Stimulated activated CD8-positive, alpha-beta memory T cell treated with anti-CD3 and anti-CD28 coated beads, Interleukin-15, amount 100 ng/mL, for 1 hour (primary cell): ENCODE measurements at places on chromosomes 2 and 18.

- no peak for DNase-seq
Observed at GRCh38 chr2:159281002-159281401, 5.5 kb downstream of the WDSUB1 start.

GRCh38 chr2:241911551-241911950 lies 42.0 kb downstream of the RTP5 start:
- no peak for DNase-seq

DNA sequence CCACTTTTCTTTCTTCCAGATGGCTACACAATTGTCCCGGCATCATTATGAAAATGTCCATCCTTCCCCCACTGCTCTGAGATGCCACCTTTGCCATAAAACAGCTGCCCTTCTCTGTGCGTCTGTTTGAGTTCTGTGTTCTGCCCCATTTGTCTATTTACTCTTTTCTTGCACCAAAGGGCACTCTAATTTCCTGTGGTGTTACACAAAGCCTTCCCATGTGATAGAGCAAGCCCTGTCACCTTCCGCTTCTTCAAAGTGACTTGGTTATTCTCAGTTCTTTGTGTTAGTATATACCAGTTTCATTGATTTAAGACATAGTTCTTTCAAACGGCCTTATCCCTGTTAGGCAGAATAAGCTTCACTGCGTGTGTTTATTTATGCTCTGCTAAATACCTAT lies 84.1 kb downstream of the FBXO15 start:
- DNase-seq, result no peak

GRCh38 chr2:154537024-154537423 lies 161.5 kb upstream of the KCNJ3 start:
- DNase-seq, result no peak

- peak; percentile 35 for DNase-seq
Observed at GRCh38 chr2:68925295-68925896, 27.3 kb downstream of the GKN2 start.

DNA sequence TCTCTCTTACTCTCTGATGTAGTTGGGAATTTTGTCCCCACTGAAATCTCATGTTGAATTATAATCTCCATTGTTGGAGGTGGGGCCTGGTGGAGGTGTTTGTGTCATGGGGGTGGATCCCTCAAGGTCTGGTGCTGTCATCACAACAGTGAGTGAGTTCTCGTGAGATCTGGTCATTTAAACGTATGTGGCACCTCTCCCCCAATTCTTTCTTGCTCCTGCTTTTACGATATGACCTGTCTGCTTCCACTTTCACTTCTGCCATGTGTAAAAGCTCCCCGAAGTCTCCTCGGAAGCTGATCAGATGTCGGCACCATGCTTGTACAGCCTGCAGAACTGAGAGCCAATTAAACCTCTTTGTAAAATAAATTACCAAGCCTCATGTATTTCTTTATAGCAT lies 337.8 kb upstream of the CDH2 start:
- no peak for DNase-seq

DNA sequence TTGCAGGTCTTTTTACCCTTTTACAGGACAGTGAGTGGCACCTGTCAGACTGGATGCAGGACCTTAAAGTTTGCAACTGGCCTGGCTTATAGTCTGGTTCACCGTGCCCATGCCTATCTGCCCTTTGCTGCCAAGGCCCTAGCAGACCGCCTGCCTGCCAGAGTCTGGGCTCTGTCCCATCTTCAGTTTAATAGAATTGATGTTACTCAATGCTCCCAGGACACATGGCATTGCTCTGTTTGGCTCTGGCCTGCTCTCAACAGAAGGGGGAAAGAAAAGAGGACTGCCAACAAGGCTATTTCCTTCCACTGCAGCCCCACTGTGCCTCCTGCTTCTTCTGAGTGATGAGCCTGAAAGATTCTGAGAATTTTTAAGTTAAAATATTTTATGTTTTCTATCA lies 25.6 kb upstream of the TMEM178A start:
- no peak for DNase-seq

DNA sequence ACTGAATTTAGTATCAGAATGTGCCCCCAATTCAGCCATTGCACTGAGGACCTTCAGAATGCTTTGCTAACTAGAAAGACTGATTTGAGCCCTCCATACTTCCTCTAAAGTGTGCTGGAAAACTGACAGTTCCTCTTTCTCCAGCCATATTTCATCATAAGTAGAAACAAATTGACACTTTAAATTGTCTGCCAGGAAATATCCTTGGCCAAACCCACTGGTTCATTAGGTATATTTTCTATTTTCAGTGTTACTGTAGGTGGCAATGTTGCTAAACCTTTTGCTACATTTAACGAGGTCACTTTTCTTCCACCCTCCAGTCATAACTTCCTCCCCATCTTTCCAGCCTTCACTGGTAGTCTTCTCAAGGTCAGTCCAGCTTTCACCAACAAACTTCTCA lies 21.5 kb downstream of the SP5 start:
- no peak for DNase-seq

DNA sequence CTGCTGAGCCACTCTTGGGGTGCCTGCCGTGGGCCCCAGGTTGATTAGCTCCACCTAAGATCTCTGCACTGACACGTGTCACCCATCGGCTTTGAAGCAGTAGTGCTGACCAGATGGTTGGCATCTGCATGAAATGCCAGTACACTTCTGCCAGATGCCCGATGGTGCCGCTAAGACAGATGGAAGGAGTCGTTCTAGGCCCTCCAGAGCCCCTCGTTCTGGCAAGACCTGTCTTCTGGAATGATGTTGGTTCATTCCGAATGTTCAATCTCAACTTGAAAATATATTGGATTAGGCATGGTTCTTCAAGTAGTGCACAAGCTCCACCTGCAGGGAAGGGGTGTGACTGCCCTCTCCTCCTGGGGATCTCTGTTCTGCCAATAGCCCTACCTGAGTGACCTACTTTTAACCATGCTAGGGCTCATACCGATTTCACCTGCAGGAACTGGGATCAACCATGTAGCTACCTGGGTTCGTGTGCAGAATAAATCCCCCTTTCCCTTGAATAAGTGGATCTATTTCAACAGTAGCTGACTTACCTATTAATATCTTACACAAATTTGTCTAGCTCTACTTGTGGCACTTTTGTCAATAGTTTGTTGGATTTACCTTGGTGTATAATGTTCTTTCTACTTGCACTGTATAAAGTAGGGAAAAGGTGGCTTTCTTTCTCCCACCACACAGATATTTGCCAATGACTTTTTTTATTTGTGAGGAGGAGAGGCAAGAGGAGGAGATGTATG lies 342.6 kb downstream of the CTNNA2 start:
- no peak for DNase-seq

DNA sequence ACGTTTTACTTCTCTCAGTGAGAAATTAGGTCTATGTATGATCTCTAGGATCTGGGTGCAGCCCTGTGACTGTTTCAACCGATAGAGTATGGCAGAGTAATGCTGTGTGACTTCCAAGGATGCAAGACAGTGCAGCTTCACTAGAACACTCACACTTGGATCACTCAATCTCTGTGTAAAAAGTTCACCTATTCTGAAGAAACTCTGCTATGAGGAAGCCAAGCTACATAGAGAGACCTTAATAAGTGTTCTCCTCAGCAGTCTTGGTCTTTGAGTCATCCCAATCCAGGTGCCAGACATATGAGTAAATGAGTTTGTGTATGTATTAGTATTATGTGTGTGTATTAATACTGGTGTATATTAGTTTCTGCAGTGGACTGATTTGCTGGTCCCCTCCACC lies 335.0 kb downstream of the NR4A2 start:
- no peak for DNase-seq

- DNase-seq, result no peak
Observed at GRCh38 chr2:223315813-223316212, 263.8 kb downstream of the KCNE4 start.

GRCh38 chr2:59986511-59986910 lies 566.9 kb downstream of the BCL11A start:
- no peak for DNase-seq

- no peak for DNase-seq
Observed at GRCh38 chr18:55250768-55251173, 291.5 kb upstream of the CCDC68 start.

- no peak for DNase-seq
Observed at GRCh38 chr2:169137924-169138323, 68.6 kb downstream of the DHRS9 start.

GRCh38 chr18:14769381-14769780 lies 21.4 kb downstream of the ANKRD30B start:
- DNase-seq, result no peak

DNA sequence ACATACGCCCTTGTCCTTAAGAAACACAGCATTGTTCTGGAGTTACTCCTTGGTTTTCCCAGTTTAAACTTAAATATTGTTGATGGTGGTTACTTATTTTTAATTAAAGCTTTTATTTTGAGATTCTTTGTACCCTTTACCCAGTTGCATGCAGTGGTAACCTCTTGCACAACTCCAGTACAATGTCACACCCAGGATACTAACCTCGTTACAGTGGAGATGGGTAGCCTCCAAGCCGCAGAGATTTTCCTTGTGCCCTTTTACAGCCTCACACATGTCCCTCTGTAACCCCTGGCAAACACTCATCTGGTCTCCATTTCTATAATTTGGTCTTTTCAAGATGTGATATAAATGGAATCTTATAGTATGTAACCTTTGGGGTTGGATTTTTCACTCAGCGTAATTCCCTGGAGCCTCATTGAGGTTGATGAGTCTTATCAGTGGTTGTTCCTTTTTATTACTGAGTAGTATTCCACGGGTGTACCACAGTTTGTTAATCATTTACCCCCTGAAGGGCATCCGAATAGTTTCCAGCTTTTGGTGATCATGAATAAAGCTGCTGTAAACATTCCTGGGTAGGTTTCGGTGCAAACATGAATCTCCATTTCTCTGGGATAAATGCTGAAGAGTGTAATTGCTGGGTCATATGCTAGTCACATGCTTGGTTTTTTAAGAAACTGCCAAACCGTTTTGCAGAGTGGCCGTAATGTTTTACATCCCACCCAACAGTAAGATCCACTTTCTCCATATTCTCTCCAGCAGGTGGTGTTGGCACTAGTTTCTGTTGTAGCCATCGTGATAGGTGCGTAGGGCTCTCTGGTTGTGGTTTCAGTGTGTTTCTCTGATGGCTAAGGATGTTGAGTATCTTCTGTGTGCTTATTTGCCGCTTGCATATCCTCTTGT lies 68.6 kb downstream of the DGKD start:
- no peak for DNase-seq

GRCh38 chr2:8477552-8478470 lies 204.0 kb upstream of the ID2 start:
- DNase-seq, result no peak

DNA sequence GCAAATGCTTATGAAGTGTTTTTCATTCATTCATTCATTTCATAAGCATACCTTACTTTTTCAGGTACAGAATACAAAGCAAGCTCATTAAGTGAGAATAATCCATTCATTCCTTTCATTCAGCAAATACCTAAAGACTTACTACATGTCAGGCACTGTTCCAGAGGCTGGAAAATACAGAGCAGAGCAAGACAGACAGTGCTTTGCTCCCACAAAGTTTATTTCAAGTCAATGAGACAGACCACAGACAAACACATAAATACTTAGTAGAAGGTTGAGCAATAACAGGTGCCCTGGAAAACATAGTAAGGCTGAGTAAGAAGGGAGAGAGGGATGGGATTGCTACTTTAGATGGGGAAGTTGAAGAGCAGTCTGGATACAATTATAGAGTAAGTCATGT lies 309.8 kb downstream of the C1D start:
- DNase-seq, result no peak

DNA sequence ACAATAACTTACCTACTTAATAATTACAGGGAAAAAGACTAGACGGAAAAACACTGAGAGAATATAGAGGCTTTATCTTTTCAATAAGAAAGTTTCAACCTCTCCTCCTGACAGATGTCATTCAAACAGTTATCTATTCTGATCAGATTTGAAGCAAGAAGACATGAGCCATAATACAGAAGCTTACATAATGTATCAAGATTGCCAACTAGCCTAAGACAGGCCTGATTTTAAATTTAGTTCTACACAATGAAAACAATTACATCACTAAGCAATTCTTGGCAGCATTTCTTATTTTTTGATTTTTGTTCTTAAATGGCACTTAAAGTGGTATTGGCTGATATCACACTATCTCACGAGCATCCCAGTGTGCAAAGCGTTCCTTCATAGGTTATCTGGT lies 41.6 kb downstream of the GPR155 start:
- DNase-seq, result no peak

- no peak for DNase-seq
Observed at GRCh38 chr2:33559328-33559727, 39.8 kb downstream of the FAM98A start.

- no peak for DNase-seq
Observed at GRCh38 chr2:208315081-208315788, 49.2 kb downstream of the PIKFYVE start.
